ENCODE measurements at places on chromosomes 1 and 21.

- no peak for DNase-seq
Measured at GRCh38 chr1:72847651-72848050, 565.3 kb upstream of the NEGR1 start.

- no peak for DNase-seq
Measured at GRCh38 chr1:52360595-52360968, 5.4 kb downstream of the CC2D1B start.

GRCh38 chr1:15000671-15001070, 152.9 kb upstream of the TMEM51 start:
- no peak for DNase-seq

GRCh38 chr1:27339213-27339612, 2.6 kb upstream of the SYTL1 start:
- no peak for DNase-seq

- DNase-seq: no peak
Measured at GRCh38 chr1:8925406-8925805, 20.3 kb upstream of the CA6 start.

DNA sequence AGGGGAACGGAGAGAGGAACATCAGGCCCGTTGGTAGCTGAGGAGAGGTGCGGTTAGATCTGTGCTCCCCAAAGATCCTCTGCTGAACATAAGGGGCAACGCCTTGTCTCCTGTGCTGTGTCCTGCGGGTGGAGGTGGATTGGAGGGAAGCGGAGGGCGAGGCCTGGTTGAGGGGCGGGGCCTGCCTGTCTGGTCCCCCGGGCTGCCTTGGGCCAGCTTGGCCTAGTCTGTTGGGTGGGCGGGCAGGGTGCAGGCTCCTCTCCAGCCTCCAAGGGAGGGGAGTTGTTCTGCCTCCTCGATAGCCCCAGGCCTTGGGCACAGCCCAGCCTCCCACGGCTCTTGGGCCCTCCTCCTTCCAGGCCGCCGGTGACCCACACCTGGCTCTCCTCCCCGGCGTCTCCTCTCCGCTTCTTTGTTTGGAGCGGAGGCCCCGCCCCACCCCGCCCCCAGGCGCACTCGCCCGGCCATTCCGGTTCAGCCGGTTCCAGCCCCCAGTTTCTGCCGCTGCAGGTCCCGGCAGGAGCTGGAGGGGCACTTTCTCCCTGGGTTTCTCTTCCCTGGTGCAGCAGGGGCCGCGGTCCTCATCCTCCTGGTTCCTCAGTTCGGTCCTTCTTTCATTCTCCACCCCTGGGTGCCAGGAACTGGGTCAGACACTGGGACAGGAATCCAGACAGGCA, 19.4 kb downstream of the PTPRF start:
- no peak for DNase-seq

DNA sequence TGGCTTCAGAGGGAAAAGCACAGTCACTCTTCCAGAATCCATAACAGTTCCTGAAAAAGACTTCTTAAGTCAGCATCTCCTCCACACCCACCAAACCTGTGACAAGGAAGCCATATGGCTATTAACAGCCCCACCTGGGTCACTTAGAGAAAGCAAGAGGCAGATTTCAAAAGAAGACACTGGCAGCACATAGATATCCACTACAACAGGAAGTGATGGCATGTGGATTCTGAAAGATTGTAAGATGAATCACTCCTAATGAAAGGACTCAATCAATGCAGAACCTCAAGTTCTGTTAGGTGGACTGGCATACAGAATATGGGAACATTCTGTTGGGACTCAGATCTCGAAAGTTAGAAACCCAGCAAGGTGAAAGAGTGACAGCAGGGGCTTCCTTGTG, 365.9 kb downstream of the TGFB2 start:
- no peak for DNase-seq

Measured in DND-41 (cell line).